HuH-7 (cell line): ENCODE measurements at places on chromosomes 3 and 15.

DNA sequence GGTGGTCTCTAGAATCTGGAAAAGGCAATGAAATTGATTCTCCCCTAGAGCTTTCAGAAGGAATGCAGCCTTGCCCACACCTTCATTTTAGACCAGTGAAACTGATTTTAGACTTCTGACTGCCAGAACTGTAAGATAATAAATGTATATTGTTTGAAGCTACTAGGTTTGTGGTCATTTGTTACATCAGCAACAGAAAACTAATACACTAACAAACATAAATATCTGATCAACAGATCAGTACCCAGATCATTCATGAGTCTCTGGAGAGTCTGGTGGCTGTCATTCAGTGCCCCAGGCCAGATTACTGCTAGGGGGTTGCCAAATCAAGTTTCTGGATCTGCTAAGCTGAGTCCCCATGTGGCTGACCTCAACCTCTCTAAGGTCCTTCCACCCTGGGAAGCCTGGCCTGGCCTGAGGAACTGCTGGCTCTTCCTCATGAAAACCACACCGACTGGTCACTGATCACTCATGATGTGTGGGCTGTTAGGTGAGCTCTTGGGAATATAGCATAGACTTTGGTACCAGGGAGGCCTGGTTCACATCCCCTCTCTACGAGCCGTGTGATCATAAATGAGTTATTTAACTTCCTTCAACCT lies 11.1 kb upstream of the LACTB start:
- DNase-seq: no peak

DNA sequence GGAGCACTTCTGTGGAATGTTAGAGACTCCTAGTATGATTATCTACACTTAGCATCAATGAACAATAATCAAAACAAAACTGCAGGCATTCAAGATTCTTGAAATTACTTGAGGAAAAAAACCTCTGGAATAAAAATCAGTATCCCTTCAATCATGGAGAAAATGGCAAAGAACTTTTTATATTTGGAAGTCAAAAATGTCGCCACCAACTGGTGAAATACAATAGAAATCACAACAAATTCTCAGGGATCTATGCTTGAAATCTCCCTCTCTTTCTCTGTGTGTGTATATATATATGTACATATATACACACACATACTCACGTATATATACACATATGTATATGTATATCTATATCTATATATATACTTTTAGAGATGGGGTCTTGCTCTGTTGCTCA lies 378.9 kb upstream of the ALCAM start:
- DNase-seq: no peak

DNA sequence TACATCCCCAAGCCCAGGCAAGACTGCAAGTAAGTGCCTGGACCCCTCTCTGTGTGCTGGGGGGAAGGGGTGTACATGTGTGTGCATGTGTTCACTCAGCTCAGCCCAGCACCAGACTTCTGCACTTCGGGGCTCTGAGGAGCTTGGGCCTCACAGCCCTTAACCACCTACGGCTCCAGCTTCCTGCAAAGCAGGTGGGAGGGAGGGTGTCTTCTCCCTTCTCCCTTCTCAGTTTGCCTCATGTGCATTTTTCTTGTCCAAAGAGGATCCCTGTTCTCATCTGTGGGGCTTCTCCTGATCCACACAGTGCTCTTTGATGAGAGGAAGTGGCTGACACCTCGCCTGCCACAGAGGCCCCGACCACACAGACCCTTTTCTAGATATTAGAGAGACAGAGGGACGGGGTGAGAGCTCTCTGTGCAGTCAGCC lies 69.3 kb downstream of the MESD start:
- DNase-seq: no peak

DNA sequence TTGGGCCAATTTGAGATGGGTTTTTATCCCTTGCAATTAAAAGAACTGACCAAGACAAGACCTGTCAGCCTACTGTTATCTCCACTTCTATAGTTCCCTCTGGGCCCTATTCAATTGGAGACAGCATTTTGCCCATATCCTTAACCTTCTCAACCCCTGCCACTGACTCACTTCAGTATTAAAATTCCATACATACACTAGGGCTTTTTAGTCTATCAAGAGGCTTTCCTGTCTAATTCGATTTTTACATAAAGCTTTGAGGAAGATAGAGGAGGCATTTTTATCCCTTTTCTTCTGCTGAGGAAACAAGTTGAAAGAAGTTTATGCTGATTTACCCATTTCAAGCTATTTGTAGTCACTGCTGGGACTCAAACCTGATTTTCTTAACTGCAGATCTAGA lies 51.1 kb downstream of the GTF2E1 start:
- no peak for DNase-seq

GRCh38 chr3:67389176-67389575 lies 265.2 kb downstream of the SUCLG2 start:
- no peak for DNase-seq

GRCh38 chr3:131277836-131278497 lies 103.6 kb upstream of the NUDT16 start:
- DNase-seq: no peak
